ENCODE measurements at places on chromosomes 7 and 10. TPM values are rescaled to one million over a fixed set of nuclear protein-coding genes. Genes with fewer than 3 reads are reported as not detected.

TRPV5 gene
- total RNA-seq: not detected

INHBA gene
- total RNA-seq: 2.5 TPM

TMEM273 gene
- total RNA-seq: not detected

TRPV6 gene
- total RNA-seq: not detected

TMEM120A gene
- total RNA-seq: 26.0 TPM

ERLIN1 gene
- total RNA-seq: 33.8 TPM

TMEM225B gene
- total RNA-seq: 0.73 TPM

ZNF467 gene
- 0.20 TPM for total RNA-seq

CCDC186 gene
- total RNA-seq: 10.3 TPM

EGR2 gene
- total RNA-seq: under 0.01 TPM

OPALIN gene
- total RNA-seq: not detected

All from subcutaneous preadipocyte (primary cell).